ENCODE measurements at places on chromosomes 1 and 21. TPM values are rescaled to one million over a fixed set of nuclear protein-coding genes. Genes with fewer than 3 reads are reported as not detected.

The OR10J1 gene
- not detected for total RNA-seq

The SFN gene
- total RNA-seq = 12.1 TPM

DNA sequence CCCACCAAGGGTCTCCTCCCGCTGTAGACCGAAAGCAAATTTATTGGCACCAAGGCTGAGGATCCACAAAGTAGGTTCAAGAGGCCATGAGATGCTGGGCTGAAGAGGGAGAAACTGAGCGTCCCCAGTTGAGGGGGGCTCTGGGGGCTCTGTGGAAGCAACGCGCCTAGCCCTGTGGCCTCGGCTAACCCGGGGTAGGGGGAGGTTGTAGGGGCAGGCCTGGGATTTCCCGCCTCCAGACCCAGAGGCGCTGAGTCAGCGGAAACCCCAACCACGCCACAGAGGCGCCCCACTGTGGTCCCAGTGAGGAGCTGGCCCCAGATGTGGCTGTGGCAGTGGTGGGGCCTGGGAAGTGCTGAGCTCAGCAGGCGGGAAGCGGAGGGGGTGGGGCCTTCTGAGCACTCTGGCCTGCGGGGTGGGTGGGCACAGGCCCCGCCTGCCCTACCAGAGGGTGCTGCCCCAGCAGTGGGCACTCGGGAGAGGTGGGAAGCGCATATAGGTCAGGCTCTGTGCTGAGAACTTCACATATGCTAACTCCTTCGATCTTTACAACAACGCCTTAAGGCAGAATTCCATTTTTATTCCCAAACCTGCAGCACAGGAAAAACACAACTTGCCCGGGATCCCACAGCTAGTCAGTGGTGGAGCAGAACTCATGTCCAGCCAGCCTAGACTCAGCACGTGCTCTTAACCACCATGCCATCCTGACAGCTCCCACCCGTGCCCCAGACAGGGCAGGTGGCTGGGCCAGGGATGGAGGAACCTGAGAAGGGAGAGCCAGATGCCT is 1.5 kb upstream of the COL16A1 start:
- peaks cover 31% of the 10 kb centered on the region for H3K4me1 ChIP-seq
- H3K27me3 ChIP-seq = no peaks in the 10 kb centered on the region
- H3K27ac ChIP-seq = peak overlapping the region; percentile 93
- peak; percentile 32 for DNase-seq
- H3K4me3 ChIP-seq = peak overlapping the region; percentile 67
- no peaks in the 10 kb centered on the region for H3K36me3 ChIP-seq

The PDZK1IP1 gene
- 2.2 TPM for total RNA-seq

- no peaks in the 10 kb centered on the region for H3K27me3 ChIP-seq
- no peak overlapping the region for H3K27ac ChIP-seq
- DNase-seq = no peak
- H3K4me3 ChIP-seq = no peak overlapping the region
- H3K36me3 ChIP-seq = no peaks in the 10 kb centered on the region
These were observed 163.5 kb upstream of the IVNS1ABP start for GRCh38 chr1:185480545-185480944.

The MMP23B gene
- 15.5 TPM for total RNA-seq

DNA sequence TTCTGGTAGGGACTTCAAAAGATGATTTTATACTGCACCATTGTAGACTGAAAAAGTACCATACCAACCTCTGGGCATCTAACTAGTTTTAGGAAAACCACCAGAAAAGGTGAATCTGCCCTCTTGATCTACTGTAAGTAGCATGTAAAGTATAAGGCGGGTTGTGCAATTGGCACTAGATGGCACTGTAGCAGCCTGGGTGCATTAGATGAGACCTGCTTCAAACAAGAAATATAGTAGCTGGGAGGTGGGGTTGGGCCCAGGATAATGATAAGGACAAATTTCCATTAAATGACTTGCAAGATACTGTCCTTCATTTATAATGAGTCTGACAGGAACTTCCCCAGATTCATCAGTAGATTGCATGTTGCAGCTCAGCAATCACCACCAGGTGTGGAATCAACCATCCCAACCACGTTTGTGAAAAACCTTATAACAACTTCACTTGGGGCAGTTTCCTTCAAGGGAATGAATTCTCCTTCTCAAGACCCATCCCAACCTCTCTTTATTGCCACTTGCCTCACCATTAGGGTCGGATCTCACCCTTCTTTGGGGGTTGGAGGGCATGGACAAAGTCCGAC is 37.3 kb upstream of the IL10 start:
- no peak for DNase-seq
- H3K36me3 ChIP-seq = no peaks in the 10 kb centered on the region
- H3K27ac ChIP-seq = no peak overlapping the region
- no peaks in the 10 kb centered on the region for H3K27me3 ChIP-seq
- no peak overlapping the region for H3K4me3 ChIP-seq
- no peaks in the 10 kb centered on the region for H3K4me1 ChIP-seq

All from breast epithelium (tissue), 4 donors.